Smooth muscle cell of the brain vasculature (primary cell): ENCODE measurements at places on chromosomes 2 and 18.

GRCh38 chr2:73212098-73212447 is 2.0 kb upstream of the SMYD5 start:
- no peak for DNase-seq

GRCh38 chr18:44841752-44842587 is 161.3 kb downstream of the SETBP1 start:
- no peak for DNase-seq

DNA sequence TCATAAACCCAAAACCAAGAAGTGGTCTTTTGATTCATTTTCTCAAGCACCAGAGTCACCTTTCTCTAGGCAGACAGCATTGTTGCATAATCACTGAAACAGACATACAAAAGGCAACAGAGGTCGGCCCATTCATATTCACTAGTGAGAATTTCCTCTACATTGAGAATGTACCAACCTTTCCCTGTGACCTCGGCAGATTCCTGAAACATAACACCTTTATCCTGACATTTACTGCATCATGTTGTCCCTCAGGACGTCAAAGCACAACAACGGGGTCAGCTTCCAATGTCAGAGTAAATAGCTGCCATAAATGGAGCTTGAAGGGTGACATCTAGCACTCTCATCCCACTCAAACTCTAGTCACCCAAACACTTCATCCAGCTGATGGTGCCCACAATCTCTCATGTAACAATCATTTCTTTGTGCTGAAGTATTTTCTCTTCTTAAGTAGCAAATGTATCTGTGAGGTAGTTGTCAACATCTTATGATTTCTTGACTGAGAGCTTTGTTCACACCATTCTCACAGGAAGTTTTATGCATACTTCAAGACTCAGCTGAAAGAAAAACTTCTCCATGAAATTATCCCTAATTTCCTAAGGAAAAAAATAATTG is 802.6 kb upstream of the CHAC2 start:
- DNase-seq: no peak

GRCh38 chr2:38498045-38498481 is 104.7 kb downstream of the HNRNPLL start:
- no peak for DNase-seq

DNA sequence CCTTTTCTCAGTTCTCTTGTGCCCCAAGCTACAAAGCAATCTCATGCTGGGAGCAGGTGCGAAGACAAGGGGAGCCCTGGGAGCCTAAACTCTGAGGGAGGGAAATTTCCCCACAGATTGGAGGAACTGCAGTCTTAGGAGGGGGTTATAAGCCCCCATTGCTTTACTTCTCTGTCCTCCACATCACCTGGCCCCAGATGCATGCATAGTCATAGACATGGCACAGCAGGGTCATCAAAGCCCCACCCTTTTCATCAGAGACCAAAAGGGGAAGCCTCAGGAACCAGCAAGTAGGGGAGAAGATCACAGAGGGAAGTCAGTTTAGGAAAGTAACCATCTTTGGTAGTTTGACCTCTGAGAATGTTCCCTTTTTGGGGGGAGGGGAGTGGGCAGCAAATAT is 33.7 kb downstream of the LANCL1 start:
- DNase-seq: no peak

- DNase-seq: no peak
Measured at GRCh38 chr2:59456285-59456684, 1097.2 kb downstream of the BCL11A start.

- no peak for DNase-seq
Measured at GRCh38 chr2:120915670-120916069, 180.0 kb downstream of the GLI2 start.

GRCh38 chr2:75553935-75554531 is 6.7 kb downstream of the EVA1A start:
- DNase-seq: no peak

GRCh38 chr2:124149571-124149970 is 124.5 kb downstream of the CNTNAP5 start:
- no peak for DNase-seq

GRCh38 chr2:100749771-100750542 is 70.0 kb upstream of the NPAS2 start:
- no peak for DNase-seq

GRCh38 chr18:44687421-44687820 is 6.7 kb downstream of the SETBP1 start:
- DNase-seq: no peak

DNA sequence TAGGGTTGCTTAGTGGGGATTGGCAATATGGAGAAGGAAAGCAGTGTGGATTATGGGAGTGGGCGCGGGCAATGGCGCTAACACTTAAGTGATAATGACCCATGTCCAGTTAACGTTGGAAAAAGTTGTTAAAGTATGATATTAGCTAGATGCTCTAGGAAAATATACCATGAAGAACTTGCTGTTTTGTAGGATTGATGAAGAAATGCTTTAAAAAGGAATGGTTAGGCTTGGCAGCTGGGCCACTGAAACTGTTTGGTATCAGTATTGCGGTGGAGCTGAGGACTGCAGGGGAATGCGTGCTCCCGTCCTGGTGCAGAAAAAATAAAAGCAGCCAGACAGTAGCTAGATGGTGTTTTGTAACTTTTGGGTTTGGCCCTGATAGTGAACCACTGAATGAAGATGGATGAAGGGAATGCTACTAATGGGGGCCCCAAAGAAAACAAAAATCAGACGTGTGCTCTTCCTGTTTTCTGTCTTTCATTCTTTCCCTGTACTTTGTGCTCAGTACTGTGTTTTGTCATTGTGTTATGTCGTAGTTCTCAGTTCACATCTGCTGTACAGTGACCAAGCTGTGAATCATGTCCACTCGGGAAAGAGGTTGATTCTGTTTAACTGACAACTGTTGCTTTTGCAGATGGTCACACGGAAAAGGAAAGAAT is 999 bp downstream of the INSIG2 start:
- no peak for DNase-seq

DNA sequence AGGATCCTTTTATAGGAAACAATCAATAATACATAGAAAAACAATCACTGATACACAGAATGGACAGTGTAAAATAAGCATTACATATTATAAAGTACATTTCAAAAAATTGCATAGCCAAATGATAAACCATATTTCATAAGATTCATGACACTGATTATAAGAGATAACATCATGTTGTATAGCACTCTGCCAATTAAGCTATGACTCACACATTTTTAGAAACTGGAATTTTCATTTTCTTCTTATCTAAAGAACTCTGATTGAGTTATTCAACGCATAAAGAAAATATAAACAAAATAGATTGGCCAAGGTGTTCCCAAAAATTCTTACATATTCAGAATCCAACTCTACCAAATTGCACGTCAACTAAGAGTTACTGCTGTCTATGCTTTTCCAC is 5.9 kb downstream of the EPB41L3 start:
- no peak for DNase-seq

GRCh38 chr2:10863837-10864236 is 47.9 kb upstream of the KCNF1 start:
- no peak for DNase-seq

- DNase-seq: no peak
Measured at GRCh38 chr2:25772078-25772477, 98.7 kb upstream of the DTNB start.

- DNase-seq: no peak
Measured at GRCh38 chr2:102278720-102279390, 32.5 kb upstream of the IL1RL1 start.

- no peak for DNase-seq
Measured at GRCh38 chr2:201171259-201171814, 11.6 kb upstream of the CASP10 start.

DNA sequence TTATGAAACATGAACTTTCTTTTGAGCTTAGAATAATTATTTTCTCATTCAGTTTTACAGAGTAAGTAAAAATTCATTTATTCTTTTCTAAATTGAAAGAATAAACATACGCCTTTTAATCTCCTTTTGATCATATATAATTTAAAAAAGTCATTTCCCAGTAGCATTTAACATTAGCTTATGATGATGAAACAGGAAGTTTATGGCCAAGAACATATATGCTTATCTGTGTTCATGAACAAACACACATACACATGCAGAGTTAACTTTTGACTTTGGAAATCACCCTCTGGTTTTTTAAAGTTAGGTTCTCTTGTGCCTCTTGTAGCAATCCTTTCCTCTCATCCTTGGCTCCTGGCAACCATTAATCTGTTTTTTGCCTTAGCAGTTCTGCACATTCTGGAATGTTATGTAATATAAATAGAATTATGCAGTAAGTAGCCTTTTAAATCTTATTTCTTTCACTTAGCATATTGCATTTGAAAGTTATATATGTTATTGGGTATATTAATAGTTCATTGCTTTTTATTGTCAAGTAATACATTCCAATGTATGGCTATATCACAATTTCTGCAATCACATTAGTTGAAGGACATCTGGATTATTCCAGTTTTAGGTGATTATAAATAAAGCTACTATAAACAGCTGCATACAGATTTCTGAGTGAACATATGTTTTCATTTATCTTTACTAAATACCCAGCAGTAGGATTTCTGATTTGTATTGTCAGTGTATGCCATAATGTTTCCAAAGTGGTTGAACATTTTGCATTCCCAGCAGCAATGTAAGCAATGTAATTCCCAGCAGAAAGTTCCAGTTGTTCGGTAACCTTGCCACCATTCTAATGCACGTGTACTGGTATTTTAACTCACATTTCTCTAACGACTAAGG is 210.3 kb downstream of the ZRANB3 start:
- no peak for DNase-seq

- DNase-seq: no peak
Measured at GRCh38 chr2:144477957-144478311, 42.0 kb downstream of the ZEB2 start.

- no peak for DNase-seq
Measured at GRCh38 chr2:102356381-102356712, 751 bp downstream of the IL18R1 start.

GRCh38 chr2:38187541-38188011 is 111.6 kb upstream of the CYP1B1 start:
- DNase-seq: no peak

GRCh38 chr2:203786549-203787351 is 80.3 kb downstream of the CD28 start:
- DNase-seq: no peak

GRCh38 chr2:72172478-72172877 is 24.8 kb upstream of the CYP26B1 start:
- DNase-seq: no peak

GRCh38 chr2:127037476-127037875 is 69.5 kb downstream of the BIN1 start:
- no peak for DNase-seq

DNA sequence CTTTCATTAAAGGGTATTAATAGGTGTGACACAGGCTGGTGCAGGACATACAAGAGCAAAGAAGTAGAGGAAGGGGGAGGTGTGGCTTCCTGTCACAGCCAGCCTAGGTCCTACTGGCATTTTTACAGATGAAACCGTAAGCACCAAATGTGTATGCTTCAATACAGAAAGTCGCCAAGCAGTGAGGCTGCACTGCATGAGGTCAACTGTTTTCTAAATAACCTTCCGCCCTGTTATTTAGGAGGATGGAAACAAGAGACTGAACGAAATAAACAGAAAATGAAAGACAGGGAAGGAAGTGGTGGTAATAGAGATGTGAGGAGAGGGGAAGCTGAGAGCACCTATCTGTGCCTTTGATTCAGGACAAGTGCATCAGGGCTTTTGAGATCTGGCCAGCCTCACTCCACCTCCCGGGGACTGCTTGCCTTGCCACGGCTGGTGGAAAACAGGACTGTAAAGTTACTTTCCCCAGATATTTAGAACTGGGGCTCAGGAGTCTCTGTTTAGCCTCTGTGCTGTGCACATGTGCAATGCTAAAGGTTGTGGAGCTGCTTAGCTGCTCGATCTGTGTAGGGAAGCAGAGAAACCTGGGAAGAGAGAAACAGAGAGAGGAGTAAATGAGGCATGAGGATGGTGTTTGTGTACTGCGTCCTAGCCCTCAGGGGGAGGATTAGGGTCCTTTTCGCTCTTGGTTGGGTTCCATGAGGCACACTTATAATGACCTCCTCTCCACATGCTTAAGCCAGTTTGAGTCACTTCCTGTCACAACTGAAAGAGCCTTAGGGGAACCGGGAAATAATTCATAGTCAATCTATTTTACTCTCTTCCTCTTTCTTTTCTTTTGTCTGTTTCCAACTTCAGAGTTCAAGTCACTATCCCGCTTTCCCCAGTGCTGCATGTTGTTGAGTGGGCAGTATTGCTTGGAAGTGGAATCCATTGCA is 62.3 kb upstream of the BOD1L2 start:
- no peak for DNase-seq

DNA sequence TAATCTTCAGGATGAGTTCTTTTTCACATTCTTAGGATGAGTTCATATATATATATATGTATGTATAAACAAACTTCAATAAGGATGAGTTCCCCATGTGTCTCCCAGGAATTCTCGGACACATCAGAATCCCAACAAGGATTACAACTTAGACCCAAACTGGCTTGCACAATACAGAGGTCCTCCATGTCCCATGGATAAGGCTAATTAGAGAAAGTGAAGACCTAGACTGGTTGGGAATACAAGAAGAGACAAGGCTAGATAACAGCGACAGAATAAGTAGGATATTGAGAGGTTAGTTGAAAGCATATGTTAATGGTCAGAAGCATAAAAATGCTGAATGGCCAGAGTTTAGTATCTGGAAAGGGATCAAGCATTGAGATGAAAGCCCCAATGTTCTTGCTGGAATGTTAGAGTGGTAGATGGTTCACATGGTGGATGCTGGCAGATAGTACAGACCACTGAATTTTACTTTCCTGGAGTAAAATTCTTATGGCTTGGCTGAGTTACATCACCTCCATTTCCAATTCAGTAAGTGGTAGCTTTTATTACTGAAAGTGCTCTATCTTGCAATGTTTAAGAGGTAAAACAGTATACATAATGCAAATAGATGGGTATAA is 154.9 kb upstream of the EPHA4 start:
- no peak for DNase-seq

- no peak for DNase-seq
Measured at GRCh38 chr2:72211777-72212485, 64.3 kb upstream of the CYP26B1 start.

DNA sequence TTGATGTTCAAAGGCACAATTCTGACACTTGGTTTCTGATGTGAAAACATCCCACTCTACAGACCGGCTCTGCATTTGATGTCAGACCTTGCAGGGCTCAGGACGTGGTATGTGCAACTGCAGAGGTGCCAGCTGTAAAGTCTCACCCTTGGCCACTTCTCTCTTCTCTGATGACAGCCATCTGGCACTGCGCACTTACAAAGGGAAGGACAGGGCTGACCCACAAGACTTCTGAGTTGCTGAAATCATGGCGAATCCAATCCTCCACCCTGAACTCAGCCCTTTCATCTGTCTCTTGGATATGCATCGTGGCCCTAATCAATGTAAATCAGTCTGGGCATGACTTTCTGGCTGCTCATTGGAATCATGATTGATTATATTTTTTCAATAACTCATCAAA is 82.5 kb downstream of the SEPTIN10 start:
- DNase-seq: no peak

GRCh38 chr2:180670302-180671003 is 310.0 kb upstream of the UBE2E3 start:
- no peak for DNase-seq
